ENCODE measurements at places on chromosomes 7 and 10.

DNA sequence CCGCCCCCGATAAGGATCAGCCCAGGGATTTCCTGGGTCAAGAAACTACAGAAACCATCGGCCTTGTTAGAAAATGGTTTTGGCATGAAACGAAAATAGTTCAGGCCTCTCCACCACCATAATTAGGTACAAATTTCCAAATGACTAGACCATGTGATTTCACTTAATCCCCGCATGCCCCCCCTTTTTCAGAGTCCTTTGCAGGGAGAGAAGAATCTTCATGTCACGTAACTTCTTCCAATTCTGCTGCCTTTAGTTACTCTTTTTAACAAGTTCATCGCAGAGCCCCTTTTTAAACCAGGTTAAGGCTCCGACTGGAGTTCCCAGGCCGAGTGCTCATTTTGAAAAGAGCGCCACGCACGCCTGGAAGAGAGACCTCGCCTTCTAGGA lies 3.4 kb downstream of the PDGFA start:
- no peak for DNase-seq

GRCh38 chr7:53984776-53985175 lies 557.4 kb upstream of the VSTM2A start:
- DNase-seq: no peak

DNA sequence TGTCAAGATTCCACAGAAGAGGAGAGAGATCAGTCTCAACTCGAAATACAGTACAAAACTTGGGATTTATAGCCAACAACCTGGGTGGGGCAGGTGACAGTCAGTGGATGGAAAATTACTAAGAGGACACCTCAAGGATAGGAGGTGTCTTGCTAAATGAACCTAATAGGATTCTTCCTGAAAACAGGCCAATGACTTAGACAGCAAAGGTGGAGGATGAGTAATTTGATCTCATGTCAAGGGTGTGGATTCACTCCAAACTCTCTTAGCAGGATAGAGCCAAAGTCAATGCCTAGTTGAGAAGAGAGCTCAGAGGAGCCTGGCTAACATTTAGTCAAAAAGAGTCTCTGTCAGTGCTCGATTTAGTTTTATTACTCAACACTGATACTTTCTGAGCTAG lies 106.7 kb upstream of the INSYN2A start:
- DNase-seq: no peak

GRCh38 chr7:93715234-93715633 lies 140.7 kb upstream of the CALCR start:
- no peak for DNase-seq

DNA sequence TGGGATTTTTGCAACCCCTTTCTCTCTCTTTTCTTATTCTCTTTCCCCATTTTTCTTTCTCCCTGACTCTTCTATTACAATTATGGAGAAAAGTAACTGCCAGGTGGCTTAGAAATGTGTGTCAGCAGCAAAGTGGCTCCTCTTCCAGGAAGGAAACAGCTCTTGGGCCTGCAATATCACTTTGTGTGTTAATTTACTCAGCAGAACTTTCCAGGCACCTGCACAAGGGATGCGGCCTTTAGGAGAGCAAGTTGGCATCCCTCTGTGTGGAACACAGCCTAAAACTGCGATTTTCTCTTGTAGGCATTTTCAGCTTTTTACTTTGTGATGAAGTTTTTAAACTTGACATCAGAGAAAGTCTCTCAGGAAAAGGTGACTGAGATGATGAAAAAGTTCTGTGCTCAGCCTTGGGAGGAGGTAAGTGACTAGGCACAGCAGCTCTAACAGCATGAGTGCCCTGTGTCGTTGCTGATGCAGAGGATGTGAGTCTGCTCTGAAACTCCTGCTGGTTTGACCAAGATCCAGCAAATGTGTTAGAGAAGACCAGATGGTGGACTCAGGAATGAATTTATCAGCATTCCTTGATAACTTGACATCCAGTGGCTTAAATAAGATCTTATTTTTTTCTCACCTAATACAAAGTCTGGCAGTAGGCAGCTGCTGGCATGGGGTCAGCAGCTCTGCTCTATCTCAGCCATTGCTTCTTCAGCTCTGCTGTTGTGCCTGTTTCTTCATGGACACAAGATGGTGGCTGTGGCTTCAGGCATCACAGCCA lies 47.4 kb upstream of the CC2D2B start:
- no peak for DNase-seq

GRCh38 chr7:151351027-151351426 lies 9.4 kb downstream of the NUB1 start:
- DNase-seq: no peak

DNA sequence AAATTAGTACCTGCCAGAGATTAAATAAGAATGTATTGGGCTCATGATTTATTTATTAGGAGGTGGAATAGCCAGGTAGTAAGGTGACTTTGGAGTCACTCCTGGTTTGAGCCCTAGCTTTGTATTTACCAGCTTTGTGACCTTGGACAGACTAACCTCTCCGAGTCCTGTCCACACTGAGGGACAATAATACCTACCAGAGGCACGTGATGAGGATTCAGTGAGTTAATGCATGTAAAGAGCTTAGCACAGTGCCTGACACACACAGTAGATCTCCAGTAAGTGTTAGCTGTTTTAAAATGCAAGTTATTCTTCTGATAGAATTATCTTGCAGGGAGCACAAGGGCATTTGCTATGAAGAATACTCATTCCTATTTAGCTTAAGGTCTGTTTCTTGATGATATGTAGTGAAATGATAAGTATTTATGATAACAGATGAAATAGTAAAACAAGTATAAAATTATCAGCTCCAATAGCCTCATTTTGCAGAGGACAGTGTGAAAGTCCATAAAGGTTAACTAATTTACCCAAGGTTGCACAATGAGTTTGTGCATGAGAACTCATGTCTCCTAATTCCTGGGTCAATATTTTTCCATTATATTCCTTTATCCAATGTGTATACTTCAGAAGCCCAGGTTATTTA lies 36.4 kb downstream of the RABGEF1 start:
- no peak for DNase-seq

DNA sequence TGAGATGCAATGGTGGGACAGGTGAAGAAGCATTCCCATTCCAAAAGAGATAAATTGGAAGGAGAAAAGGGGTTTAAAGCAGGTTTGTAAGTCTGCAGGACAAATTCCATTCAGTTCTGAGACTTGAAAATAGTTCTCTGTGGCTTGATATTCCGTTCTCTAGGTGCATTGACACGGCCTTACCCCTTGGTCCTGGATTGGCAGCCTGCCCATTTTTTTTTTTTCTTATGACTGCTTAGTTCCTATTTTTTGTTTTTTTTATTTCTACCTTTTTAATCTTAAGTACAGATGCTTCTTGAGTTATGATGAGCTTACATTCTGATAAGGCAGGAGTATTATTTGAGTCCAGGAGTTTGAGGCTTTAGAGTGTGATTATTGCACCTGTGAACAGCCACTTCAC lies 70.6 kb downstream of the MLLT10 start:
- DNase-seq: no peak

Data from cortex of kidney (tissue), 1 donor.